ENCODE measurements at places on chromosomes 2 and 18.

- no peak for DNase-seq
These were observed 3.5 kb downstream of the NBEAL1 start for GRCh38 chr2:203018181-203018580.

DNA sequence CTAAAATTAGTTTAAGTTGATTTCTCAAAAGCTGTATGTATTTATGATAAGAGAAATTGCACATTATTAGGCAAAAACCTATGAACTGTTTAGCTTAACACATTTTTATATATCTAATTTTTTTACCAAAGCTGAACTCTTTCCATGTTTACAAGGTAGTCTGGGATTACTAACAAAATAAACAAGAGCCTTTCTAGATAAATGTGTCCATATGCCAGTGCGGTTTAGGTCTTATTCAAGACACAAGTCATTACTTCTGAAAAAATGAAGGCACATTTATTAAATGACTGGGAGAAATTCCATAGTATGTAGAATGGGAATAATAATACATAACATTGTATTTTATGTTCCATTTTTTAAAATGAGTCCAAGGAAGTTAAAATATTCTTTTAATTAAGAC lies 82.0 kb downstream of the DPP4 start:
- DNase-seq: no peak

DNA sequence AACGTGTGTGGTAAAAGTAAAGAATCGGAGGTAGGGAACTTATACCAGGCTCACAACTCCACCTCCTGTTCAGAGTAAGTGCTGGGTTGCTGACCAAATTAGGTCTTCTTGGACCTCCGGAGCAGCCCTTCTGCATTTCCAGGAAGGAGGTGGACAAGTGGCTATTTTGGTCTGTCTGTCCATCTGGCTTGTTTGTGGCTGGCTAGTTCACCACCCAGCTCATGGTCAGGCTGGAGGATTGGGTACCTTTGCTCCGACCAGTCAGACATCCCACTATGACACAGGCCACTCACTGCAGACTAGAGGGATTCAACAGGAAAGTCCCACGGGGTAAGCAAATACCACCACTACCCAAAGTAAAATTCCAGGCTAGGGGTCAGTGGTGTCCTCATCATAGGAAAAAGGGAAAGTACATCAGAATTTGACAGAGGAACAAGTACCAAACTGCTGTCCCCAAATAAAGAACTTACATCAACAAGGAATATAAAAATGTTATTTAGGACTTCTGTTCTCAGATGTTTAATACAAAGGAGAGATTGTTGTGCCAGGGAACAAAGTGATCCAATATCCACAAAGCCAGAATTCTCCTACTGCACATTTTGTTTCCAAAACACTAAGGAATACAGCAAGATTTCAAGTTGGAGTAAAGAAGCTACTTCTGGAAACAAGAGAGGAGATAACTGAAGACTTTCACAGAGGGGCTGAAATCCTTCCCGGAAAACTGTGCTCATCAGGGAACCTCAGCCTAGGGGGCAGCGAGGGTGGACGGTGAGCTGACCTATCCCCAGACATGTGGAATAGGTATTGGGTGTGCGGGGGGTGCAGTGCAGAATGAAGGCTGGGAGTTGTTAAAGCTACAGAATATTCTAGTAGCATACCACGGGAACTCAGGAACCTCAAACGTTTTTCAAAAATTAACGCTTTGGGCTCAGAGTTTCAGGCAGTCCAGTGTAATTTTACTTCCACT lies 56.9 kb downstream of the BCL2 start:
- no peak for DNase-seq

DNA sequence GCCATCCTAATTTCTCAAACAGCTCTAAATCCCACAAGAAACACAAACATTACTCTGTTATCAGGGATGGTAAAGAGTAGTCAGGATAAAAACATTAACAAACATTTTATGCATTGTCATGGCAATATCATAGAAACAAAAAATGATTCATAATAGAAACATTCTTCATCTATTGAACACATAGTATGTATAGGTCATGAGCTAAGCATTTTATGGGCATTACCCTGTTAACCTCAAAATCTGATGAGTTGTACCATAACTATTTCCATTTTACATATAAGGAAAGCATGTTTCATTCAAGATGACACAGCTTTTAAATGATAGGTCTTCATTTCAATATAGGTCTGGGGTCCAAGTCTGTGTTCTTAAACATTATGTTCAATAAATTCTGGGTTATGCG lies 344.9 kb downstream of the RND3 start:
- no peak for DNase-seq

- no peak for DNase-seq
These were observed 16.8 kb downstream of the RBM45 start for GRCh38 chr2:178128836-178129630.

GRCh38 chr2:217415316-217415715 lies 555.5 kb upstream of the TNP1 start:
- no peak for DNase-seq

- no peak for DNase-seq
These were observed 351.5 kb downstream of the NR4A2 start for GRCh38 chr2:155980941-155981560.

- DNase-seq: no peak
These were observed 22.6 kb downstream of the DHRS9 start for GRCh38 chr2:169091761-169092519.

DNA sequence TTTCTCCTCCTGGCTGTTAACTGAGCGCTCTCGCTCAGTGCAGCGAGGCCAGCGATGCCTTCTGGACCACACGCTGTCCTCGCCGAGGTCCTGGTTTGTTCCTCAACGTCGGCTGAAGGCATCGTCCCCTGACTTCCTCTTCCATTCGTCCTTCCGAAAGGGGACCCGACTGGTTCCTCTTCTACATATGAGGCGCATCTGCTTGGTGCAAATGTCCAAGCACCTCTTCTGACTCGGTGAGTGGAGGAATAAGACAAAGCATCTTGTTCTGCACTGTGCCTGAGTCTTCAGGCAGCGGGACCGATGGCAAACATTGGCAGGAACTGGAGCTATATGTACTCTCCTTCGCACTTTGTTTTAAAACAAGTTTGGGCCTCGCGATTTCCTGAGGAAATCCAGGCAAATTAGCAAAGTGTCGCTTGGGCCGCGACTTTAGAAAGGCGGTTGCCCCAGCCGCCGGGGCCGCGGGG lies 621 bp upstream of the KCNS3 start:
- DNase-seq: no peak

- no peak for DNase-seq
These were observed 91.2 kb upstream of the KLHL29 start for GRCh38 chr2:23293731-23294130.

DNA sequence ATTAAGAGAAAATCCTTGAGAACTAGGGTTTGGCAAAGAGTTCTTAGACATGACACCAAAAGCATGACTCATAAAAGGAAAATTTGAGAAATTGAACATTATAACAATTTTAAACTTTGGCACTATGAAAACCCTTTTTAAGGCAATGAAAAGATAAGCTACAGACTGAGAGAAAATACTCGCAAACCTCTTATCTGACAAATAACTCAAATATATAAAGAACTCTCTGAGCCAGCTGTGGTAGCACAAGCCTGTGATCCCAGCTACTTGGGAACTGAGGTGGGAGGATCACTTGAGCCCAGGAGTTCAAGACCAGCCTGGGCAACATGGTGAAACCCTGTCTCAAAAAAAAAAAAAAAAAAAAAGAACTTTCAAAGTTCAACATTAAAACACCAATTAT lies 70.5 kb downstream of the FAM168B start:
- no peak for DNase-seq

DNA sequence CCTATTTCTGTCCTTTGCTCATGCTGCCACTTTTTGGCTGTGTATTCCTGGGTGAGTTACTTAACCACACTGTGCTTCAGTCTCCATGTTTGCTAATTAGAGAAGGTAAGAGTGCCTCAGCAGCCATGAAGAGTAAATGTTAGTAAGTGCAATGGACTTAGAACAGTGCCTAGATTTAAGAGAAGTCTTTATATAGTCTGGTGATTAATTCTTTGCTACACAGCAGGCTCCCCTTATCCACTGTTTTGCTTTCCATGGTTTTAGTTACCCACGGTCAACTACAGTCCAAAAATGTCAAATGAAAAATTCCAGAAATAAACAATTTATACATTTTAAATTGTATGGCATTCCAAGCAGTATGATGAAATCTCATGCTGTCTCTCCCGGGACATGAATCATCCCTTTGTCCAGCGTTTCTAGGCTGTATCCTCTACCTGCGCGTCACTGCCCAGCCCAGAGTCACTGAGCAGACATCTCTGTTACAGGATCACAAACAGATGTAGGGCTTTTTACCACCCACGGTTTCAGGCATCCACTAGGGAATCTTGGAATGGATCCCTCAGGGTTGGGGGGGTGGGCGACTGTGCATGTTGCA lies 91.0 kb downstream of the CTIF start:
- DNase-seq: no peak

DNA sequence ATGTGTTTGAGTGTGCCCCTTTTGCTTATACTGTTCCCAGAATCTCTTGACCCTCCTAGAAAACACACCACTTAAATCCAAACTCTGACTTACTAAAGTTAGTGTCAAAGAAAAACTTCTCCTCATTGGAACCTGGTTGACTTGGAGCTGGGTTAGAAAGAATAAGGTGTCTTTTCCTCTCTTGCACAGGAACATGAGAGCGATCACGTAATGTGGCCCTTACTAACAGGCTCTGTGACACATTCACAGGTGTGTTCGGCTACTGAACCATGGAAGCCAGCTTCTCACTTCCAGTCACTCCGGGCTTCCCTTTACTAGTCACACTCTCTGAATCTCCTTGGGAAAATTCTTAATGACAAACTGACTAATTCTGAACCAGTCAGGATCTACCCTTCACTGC lies 5.4 kb upstream of the POU3F3 start:
- DNase-seq: no peak

DNA sequence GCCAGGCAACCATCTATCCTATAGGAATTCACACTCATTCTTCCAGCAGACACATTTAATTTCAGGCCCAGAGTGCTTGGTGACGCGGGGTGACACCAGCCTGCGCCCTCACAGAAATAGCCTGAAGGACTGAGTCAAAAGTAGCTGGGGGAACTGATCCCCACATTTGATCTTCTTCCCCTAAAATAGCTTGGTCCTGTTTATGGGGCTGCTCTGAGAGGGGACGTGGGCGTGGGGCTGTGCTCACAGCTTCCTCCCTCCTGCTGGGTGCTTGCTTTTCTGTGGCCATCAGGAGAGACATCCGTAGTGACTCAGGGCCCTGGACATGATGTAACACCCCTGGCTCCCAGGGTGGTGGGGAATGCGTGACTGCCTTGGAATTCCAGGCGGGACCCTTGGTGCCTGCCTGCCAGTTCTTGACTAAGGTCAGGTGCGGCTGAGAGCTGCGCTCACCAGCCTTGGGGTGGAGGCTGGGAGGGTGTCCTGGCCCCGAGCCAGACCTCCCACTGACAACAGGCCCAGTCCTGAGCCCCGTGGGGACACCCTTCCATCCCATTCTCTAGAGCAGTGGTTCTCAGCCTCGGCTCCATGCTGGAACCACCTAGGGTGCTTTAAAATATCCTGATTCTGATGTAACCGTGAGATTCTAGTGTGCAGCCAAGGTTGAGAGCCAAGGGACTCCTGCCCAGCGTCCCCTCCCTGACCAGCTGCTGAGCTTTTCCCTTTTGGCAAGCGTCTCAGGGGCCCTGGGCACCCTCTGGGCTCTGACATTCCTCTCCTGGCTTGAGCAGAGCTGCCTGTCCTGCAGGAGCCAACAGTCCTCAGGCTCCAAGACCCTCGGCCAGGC lies 47.4 kb upstream of the SMAD7 start:
- DNase-seq: no peak

Data from stimulated activated CD4-positive, alpha-beta T cell treated with anti-CD3 and anti-CD28 coated beads, Interleukin-1b, Interleukin-23, amount 100 ng/mL, for 1 hour (primary cell).